ENCODE measurements at places on chromosomes 6 and 20. TPM values are rescaled to one million over a fixed set of nuclear protein-coding genes. Genes with fewer than 3 reads are reported as not detected.

- H3K4me1 ChIP-seq: no peaks in the 10 kb centered on the region
- no peaks in the 10 kb centered on the region for H3K27me3 ChIP-seq
- no peaks in the 10 kb centered on the region for H3K36me3 ChIP-seq
- DNase-seq: no peak
Measured at GRCh38 chr6:33156561-33156960, 35.7 kb downstream of the COL11A2 start.

Gene GJA10
- total RNA-seq: not detected

GRCh38 chr6:90982051-90982450, 395.2 kb upstream of the MAP3K7 start:
- no peaks in the 10 kb centered on the region for H3K27me3 ChIP-seq
- H3K4me1 ChIP-seq: no peaks in the 10 kb centered on the region
- no peak overlapping the region for H3K4me3 ChIP-seq
- DNase-seq: no peak

Gene DEF6
- total RNA-seq: 5.7 TPM

Gene PGK2
- total RNA-seq: not detected

- H3K36me3 ChIP-seq: no peaks in the 10 kb centered on the region
- no peaks in the 10 kb centered on the region for H3K4me1 ChIP-seq
- no peak overlapping the region for H3K27ac ChIP-seq
- no peaks in the 10 kb centered on the region for H3K27me3 ChIP-seq
- no peak for DNase-seq
Measured at GRCh38 chr6:147260091-147260490, 55.9 kb downstream of the STXBP5 start.

Data from Caco-2 (cell line).